ENCODE measurements at places on chromosomes 11 and 22.

- no peak for DNase-seq
Measured at GRCh38 chr11:46247659-46248058, 29.8 kb upstream of the CREB3L1 start.

DNA sequence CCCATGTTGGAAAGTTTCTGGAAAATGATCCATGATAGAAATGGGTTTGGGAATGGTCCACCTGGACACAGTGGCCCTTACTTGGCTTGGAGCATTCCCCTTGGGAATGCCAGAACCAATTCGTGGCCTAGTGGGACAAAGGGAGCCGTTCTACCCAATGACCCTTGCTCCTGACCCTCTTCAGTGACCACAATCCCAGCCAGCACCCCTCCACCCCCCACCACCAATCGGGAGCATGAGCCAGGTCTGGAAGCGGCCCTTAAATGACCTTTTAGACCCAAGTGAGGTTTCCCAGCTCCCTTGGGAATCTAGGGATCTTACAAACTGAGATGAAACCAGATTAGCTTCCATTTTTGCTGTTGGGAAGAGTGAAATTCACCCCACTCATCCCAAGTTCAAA is 51.3 kb upstream of the CDON start:
- no peak for DNase-seq

GRCh38 chr11:62461740-62462507 is 43.1 kb downstream of the SCGB1A1 start:
- no peak for DNase-seq

DNA sequence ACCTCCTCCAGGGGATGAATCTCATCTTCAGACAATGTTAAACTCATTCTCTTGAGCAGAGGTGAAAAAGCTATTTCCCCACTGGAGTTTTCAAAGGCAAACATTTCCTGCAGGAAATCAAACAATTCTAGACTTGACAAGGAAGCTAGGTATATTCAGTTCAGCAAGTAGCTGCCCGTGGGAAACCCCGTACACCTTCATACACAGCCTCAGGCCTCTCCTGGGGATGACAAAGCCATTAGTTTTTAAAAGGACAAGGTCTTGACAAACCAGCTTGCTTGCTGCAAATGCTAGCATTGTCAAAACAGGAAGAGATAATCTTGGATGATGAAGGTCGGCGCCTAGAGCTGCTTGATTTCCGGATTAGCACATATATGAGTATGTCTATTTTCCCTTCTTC is 1630.8 kb upstream of the TENM4 start:
- DNase-seq: no peak

GRCh38 chr22:44305888-44306287 is 6.9 kb downstream of the SHISAL1 start:
- DNase-seq: no peak

DNA sequence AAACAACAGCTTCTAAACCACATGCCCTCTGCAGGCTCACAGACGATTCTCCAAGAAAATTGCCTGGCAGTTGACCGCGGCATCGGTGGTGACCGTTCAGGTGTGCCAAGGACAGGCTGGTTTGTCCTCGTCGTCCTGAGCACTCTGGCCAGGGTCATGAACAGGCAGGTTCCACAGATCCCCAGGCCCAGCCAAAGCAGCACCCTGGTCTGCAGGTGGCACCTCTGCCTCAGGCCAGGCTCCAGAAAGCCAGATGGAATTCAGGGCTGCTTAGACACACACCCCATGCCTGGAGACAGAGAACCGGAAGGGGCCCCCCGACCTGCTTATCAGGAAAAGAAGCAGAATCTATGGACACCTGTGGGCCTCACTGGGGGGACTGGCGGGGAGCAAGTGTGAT is 338.7 kb downstream of the BRD1 start:
- no peak for DNase-seq

DNA sequence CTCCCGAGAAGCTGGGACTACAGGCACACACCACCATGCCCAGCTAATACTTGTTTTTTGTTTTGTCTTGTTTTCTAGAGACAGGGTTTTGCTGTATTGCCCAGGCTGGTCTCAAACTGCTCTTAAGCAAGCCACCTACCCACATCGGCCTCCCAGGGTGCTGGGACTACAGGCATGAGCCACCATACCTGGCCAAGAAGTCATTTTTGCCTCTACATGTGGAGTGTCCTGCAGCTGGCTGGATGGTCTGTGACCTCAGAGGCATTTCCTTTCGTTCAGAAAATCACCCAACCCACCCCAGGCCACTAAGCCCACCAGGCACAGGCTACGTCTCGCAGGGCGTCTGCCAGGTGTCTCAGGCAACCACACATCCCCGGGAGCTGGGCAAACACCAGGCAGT is 12.8 kb downstream of the SHANK2 start:
- no peak for DNase-seq

DNA sequence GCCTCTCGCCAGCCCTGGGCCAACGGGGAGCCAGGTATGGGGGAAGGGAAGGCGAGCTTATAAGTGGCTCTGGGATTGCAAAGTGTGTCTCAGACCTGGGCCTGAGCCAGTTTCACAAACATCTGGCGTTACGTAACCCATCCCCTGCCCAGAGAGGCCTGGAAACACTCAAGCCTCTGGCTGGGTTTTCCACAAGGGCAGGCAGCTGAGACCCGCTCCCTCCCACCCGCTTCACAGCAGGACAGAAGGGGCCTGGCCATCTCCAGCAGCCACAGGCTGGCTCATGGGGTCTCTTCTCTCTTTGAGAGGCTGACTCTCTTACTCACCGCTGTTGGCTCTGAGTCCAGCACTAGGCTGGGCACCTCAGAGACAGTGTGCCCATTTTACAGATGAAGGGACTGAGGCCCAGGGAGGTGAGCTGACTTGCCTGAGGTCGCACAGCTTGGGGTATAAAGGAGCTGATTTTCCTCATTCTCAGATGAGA is 44.5 kb downstream of the TRIOBP start:
- DNase-seq: peak; percentile 48

DNA sequence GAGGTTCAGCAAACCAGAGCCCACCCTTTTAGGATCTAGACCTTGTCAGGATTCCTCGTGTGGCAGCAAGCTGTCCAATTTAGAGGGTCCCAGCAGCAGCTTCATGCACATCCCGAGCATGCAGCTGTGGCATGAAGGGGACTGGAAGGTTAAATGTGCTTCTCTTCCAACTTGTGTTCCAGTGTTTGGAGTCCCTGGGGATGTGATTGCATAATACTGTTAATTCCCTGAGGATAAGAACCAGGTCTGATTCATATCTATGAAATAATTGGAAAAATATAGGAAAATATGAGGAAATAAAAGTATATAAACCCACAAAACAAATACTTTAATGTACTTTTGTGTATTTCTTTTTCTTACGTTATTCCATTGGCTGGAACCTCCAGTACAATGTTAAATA is 130.5 kb downstream of the MORC2 start:
- DNase-seq: no peak

GRCh38 chr22:43110927-43111623 is 525 bp downstream of the BIK start:
- no peak for DNase-seq

DNA sequence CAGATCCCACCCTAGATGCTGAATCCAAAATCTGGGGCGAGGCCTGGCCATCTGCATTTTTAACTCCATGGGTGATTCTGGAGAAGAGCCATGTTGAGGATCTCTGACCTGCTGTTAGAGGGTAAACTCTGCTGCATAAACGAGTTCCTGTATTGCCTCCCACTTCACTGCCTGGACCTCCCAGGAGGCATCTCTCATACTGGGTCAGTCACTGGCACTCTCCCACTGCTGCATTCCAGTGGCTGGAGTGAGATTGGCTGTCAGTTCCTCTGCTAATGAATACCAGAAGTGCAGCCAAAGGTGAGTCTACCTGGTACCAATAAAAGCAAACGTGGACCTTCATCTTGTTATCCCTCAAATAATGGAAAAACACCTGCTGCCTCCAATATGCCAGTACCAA is 10.3 kb downstream of the POLDIP3 start:
- DNase-seq: no peak

GRCh38 chr11:12440565-12440964 is 63.2 kb downstream of the PARVA start:
- no peak for DNase-seq

DNA sequence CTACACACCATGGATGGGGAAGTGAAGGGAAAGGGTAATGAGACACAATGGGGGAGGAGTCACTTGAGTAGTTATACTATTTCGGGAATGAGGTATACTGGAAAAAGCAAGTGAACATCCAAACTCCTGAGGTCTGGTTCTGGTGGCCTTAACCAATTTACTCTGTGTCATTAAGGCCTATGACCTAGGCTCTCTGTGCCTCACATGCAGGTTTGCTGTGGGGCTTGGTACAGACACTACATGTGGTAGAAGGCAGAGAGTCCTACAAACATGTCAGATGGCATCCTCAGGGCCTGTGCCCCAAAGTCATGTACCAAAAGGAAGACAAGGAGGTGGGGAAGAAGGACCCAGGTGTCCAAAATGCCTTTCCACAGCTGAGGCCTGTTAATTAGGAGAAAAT is 98.9 kb downstream of the TRIM29 start:
- DNase-seq: no peak

GRCh38 chr11:30984442-30984816 is 385.1 kb downstream of the DCDC1 start:
- no peak for DNase-seq

DNA sequence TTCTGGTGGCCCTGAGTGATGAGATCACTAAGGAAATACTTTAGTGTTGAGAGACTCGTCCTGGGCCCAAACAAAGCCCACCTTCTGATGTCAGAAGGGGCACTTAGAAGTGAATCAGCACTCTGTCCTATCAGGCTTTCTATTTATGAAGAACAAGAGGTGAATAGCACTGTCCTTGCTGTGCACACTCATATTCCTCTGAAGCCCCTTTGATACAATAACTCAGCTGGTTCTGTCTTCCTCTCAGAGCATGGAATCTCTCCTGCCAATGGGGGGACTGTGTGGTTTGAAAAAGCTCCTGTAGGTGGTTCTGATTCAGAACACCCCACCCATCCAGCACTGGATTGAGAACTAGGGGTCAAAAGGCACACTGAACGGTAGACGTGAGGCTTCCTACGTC is 348.1 kb downstream of the ETS1 start:
- DNase-seq: no peak

GRCh38 chr11:96885405-96885804 is 495.6 kb downstream of the JRKL start:
- no peak for DNase-seq

DNA sequence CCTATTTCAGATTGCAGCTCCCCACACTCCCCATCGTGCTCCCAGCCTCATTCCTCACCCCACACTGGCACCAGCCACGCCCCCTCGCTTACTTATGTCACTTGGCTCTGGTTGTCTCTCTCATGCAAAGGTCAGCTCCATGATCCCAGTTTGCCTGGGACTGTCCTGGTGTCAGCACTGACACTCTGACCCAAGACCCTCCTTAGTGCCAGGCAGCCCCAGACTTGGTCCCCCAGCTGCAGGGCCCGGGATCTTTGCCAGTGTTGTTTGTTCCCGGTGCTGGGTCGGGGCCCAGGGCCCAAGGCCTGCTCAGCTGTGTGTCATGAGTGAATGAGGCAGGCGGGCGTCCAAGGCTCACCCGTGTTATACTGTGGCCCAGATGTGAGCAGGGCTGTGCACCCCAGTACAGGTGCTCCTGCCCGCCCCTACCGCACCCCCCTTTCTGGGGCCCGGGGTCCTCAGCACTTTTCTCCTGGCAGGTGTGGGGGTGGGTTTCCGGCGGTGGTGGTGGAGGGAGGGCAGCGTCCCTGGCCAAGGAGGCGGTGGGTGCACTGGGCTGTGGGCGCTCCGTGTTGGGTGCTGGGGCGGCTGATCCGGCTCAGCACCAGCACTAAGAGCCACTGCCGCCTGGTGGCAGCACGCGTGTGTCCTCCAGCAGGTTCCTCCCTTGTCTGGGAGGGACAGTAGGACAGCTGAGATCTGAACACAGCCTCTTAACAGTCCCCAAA is 19.5 kb downstream of the IL17REL start:
- peak; percentile 91 for DNase-seq

DNA sequence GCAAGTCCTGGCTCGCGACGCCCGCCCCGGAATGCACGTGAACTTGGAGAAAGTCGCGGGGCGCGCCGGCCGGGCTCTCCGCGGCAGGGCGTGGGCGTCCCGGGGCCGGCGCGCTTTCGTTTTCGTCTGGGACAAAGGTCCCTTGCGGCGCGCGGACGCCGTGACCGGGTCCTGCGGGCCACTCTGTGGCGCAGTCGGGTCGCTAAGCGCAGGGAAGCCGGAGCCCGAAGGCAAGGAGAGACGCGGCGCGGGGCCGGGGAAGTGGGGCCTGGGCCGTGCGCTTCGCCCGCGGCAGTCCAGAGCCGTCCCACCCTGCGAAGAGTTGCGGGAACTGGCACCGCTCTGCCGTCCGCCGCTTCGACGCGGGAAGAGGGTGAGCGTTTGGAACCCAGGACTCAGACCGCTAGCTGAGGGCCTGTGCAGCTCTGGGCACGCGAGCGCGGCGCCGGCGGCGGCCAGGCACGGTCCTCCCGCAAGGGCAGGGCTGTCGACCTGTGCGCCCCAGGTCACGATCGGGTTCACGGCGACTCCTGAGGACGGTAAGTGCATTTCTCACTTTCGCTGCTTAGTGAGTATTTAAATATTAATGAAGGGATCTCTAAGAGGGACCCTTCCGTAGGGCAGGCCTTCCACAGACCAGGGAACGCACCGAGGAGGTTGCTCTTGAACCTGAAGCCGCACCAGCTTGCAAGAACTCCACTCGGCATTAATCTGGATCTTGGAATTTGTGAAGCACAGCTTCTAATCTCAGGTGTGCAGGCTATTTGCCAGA is 78.0 kb upstream of the PPARA start:
- DNase-seq: no peak

DNA sequence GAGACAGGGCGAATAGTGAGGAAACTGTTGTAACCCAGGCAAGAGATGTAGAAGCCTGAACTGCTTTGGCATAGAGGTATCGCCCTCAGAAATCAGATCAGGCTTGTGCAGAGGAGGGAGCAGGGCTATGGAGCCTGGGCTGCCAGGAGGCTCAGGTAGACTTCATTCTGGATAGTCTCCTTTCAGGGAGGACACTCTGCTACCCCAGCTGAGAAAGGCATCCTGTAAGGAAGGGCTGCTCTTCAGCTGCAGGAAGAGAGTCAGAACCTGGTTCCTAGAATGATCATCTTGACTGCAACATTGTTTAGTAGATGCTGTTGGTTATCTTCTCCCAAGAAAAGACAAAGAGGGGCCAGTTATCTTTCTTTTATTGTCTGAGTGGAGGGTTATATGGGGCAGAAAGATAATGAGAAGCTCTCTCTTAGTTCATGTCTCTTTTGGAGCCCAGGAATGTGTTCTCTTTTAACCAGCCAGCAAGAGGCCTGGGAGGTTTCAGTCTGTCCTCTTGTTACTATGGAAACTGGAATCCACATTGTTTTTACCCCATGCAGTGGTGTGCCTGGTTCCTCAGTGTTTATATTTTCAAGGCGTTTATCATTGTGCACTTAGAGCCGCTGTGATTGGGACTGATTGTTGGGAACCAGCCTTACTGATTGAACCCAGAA is 95.7 kb downstream of the STIM1 start:
- peak; percentile 13 for DNase-seq

GRCh38 chr11:73137944-73138274 is 4.2 kb downstream of the FCHSD2 start:
- no peak for DNase-seq

DNA sequence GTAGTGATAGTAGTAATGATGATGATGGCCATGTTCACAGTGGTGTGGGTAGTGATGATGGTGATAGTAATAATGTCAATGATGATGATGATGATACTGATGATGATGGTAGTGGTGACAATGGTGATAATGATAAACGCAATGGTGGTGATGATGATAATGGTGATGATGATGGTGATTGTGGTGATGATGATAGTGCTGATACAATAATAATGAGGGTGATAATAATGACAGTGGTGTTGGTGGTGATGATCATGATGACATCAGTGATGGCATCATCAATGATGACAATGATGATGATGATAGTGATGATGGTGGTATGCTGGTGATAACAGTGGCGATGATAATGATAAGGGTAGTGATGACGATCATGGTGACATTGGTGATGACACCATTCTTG is 92.3 kb downstream of the MPPED1 start:
- DNase-seq: no peak

Data from Ammon's horn (tissue), 1 donor.